Stimulated activated CD8-positive, alpha-beta memory T cell treated with anti-CD3 and anti-CD28 coated beads, Interleukin-15, amount 100 ng/mL, for 48 hours (primary cell): ENCODE measurements at places on chromosomes 6 and 20.
A peak's percentile ranks its signal among the peaks of the same experiment; 100 is the strongest.

DNA sequence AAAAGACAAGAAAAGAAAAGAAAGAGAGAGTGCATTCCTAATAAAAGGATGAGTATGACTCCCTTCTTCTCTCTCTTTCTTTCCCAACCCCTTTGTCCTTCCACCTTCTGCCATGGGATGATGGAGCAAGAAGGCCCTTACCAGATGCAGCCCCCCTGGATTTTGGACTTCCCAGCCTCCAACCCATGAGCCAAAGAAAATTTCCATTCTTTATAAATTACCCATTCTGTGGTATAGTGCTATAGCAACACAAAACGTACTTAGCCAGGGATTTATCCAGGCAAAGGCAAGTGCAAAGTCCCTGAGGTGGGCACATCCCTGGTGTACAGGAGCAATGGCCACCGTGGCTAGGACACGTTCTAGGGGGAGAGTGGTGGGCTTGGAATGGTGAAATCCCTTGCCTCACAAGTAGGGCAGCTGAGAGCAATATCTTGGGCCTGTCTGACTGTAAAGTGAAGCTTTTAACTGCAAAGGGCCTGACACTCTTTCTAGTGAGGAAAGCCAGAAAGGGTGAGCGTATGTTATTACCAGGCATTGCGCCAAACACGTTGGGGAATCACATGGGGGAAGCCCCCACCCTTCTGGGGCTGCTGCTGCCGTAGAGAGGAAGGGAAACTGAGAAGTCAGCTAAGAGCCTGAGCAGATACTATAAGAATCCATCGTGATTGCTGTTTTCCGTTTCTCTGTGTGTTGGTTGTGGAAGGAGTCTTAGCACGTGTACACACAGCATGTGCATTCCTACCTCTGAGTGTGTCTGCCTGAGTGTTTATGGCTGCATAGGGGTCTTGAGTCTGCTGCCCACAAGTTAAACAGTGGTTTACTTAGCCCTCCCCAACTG lies 50.7 kb upstream of the SIRPA start:
- peak; percentile 23 for DNase-seq

DNA sequence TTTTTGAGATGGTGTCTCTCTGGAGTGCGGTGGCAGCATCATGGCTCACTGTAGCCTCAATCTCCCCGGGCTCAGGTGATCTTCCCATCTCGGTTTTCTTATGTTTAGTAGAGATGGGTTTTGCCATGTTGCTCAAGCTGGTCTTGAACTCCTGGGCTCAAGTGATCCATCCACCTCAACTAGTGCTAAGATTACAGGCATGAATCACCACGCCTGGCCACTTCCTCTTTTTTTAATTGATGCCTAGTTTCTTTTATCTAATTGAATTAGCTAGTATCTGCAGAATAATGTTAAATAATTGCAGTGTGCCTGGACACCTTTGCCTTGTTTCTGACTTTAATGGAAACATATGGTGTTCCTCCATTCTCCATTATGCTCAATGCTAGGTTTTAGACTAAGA lies 38.4 kb upstream of the SLC22A16 start:
- DNase-seq, result no peak

DNA sequence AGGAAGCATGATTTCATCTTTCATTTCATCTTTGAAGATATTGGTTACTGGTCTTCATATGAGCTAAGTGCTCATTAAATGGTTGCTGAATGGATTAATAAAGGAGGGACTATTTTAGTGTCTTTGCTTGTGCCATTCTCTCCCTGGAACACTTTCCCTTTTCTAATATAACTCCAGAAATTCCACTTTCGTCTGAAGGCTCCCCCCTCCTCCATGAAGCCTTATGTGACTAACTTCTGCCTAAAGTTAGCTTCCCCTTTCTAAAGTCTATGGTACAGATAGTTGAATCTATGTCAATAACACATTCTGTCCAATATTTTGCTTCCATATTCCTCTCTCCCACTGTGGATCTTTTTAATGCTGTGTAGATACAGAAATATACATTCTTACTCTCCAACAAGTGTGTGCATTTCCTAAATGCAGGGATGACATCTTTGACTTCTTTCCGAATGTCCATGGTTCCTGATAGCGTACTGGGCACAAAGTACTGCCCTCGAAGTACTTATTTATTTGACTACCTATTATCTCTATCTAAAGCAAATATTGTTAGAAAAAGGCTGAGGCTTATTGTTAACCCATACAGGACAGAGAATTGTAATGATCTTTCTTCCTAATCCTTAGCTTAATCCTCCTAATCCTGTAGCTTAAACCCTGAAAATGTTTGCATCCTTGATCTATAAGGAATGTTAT lies 84.7 kb upstream of the ELOVL5 start:
- no peak for DNase-seq

DNA sequence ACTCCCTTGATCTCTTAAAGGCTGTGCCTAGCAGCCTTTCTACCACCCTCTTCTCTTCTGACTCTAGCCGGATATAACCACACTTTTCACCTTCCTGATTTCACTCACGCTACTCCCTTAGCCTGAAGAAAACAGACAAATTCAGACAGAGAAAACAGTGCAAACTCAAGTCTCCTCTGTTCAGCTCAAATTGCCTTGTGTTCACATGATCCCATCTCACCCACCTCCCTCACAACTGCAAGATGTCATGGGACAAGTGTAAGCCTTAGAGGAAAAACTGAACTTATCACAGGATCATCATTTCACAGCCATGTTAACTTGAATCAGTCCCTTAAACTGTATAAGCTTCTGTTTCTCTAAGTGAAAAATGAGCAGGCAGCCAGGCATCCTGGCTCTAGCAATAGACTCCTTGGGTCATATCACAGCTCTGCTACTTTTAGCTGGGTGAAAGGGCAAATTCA lies 66.5 kb upstream of the TENT5A start:
- DNase-seq, result no peak

- no peak for DNase-seq
Measured at GRCh38 chr6:157747370-157747769, 75.7 kb upstream of the SNX9 start.

DNA sequence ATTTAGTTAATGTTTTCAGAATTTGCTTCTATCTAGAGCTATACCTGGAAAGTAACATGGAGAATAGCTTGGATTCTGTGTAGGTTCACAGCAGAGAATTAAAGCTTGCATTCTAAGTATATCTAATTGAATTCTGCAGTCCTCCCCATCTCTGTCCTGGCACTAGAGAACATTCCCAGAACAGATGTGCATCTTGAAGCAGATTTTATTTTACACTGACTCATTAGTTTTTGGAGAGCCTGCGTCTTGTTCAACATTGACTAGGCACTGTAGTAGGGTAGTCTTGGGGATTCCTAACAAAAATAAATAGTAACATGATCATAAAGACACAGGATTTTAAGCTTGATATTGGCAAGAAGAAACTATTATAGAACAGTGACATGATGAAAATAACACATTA lies 36.2 kb upstream of the BAG2 start:
- DNase-seq, result no peak

GRCh38 chr6:112831022-112831421 lies 483.9 kb downstream of the RFPL4B start:
- no peak for DNase-seq

- no peak for DNase-seq
Measured at GRCh38 chr20:47489448-47489872, 12.2 kb upstream of the NCOA3 start.
